ENCODE measurements at places on chromosomes 7 and 10.

DNA sequence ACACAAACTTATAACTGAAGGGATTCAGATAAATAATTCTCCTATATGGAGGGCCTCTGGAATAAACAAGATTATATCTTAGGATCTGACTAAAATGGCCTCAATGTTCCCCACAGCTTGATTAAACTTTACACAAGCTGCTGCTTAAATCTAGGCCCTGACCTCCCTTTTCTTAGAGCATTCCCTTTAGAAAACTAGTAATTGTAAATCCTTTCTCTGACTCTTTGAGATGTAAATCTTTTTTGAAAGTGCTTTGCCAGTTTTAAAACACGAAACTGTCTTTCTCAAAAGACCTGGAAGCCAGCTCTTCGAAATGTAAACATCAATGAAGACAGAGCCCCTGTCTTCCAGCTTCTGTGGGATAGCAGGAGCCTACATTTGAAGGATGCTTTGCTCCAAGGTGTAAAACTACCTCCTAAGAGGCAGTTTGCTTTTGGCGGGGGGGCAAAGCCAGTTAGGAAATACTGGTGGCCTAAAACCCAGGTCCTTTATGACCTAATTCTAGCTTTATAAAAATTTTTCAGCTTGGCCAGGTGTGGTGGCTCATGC lies 758.7 kb downstream of the CNTNAP2 start:
- no peak for DNase-seq

DNA sequence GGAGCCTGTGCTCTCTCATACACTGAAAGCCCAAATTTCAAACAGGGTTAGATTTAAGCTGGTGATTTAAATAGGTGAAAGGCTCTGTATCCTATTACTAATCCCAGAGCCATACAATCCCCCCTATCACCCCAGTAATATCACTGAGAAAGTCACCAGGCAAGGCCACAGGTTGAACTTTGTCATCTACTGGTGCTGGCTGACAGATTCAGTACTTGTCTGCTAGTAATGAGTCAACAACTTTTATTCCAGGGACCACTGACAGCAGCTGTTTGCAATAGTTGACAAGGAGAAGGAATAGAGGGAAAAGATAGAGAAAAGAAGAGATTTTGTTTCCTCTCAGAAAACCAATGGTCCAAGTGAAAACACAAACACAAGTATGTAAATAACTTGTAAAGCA lies 10.4 kb downstream of the ASB15 start:
- DNase-seq: no peak

GRCh38 chr7:3300221-3300650 lies 816 bp upstream of the SDK1 start:
- no peak for DNase-seq

DNA sequence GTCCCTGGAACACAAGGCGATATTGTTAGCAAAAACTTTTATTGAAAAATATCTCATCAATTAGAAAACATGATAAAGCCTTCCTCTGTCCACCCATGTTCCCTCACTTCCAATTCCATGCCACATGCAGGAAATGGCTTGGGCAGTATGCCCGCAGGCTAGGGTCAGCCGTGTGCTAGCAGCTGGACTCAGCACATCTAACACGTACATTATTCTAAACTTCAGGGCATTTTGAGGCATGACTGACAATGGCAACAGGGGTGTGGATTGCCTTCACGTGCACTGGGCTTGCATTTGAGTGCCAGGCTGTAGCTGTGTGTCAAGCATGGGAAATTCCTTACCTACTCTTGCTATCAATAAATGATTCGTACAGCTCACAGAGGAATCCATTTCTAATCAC lies 642.1 kb downstream of the INHBA start:
- DNase-seq: no peak

- DNase-seq: no peak
Measured at GRCh38 chr10:111072232-111072631, 4.6 kb upstream of the ADRA2A start.

GRCh38 chr7:44634187-44634838 lies 27.9 kb downstream of the OGDH start:
- DNase-seq: no peak

- DNase-seq: no peak
Measured at GRCh38 chr10:133162910-133163856, 3.2 kb downstream of the KNDC1 start.

DNA sequence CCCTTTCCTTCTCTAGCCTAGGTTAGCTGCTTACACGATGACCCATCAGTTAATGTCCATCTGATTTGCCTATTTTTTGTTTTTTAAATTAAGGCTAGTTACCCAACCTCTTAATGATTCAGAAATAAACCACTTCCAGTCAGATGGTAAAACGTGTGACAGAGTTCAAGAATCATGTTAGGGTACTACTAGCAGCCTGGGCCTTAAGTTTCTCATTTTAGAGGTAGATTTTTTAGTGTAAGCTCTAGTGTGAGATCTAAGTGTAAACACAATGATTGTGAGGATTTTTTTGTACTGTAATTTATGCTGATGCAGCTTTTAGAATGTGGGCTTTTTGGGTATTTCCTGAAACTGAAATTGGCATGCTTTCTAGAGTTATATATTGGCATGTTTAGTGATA lies 130.0 kb downstream of the CDK14 start:
- no peak for DNase-seq

DNA sequence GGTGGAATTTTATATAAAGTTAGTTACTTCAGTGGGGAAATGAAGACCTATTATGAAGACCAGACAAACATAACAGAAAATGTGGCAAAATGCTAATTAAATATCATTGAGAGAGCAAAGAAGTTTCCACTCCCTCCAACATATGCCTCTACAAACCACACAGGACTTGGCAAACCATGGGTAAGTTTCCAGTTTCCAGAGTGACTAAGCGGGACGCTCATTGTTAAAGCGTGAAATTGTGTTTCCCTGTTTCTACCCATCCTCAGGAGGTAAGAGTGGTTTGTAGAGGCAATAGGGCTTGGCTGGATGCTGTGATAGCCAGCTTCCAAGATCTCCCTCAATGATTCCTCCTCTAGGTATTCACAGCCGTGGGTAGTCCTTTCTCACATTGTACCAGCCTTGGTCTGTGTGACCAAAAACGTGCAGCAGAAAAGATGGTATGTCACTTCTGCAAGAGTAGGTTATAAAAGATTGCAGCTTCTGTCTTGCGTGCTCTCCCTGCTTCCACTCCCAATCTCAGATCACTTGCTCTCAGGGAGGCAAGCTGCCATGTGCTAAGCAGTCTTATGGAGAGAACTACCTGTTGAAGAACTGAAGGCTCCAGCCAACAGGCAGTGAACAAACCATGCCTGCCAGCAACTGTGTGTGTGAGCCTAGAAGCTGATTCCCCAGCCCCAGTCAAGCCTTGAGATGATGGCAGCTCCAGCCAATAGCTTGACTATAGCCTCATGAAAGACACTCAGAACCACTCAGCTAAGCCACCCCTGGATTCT lies 35.7 kb downstream of the CBX3 start:
- no peak for DNase-seq

DNA sequence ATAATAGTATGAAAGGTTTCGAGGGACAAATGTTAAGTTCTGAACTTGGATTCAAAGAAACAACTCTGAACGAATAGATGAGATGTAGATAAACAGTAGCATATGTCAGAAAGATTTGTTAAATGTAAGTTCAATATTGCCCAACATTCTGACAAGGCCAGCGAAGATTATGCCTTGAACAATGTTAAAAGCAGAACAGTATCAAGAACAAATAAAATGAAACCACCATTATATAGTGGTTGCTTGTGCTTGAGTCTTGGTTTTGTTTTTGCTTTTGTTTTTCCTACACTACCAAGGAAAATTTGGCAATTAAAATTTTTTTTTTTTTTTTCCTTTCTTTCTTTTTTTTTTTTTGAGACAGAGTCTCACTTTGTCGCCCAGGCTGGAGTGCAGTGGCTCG lies 66.4 kb downstream of the PLXDC2 start:
- no peak for DNase-seq

- DNase-seq: no peak
Measured at GRCh38 chr10:28505359-28505959, 27.5 kb upstream of the WAC start.

- no peak for DNase-seq
Measured at GRCh38 chr7:30831936-30832335, 60.7 kb downstream of the MINDY4 start.

- DNase-seq: no peak
Measured at GRCh38 chr7:101896316-101896715, 78.9 kb downstream of the CUX1 start.

GRCh38 chr10:88347022-88347421 lies 236.1 kb downstream of the RNLS start:
- DNase-seq: no peak

- no peak for DNase-seq
Measured at GRCh38 chr10:8254350-8254749, 199.9 kb downstream of the GATA3 start.

- no peak for DNase-seq
Measured at GRCh38 chr7:17183630-17184328, 114.7 kb upstream of the AHR start.

DNA sequence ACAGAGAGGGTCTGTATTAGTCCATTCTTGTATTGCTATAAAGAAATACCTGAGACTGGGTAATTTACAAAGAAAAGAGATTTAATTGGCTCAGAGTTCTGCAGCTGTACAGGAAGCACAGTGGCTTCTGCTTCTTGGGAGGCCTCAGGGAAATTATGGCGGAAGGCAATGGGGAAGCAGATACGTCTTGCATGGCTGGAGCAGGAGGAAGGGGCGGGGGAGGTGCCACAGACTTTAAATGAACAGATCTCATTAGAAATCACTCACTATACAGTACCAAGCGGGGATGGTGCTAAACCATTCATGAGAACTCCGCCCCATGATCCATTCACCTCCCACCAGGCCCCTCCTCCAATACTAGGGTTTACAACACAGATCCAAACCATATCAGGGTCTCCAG lies 3.7 kb upstream of the CALU start:
- DNase-seq: no peak

DNA sequence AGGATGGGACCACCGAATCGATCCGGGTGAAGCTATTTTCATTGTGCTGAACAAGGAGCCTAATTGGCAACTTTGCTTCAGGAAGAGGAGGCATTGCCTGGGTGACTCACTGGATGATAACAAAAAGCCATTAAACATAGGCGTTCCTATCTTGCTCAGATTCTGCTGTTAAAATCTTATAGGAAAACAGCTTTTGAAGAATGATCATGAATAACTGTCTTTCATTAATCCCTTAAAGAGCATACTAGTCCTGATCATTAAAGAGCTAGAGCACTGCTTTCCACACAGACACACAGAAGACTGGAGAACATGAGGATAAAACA lies 174.2 kb upstream of the IMMP2L start:
- DNase-seq: no peak

- no peak for DNase-seq
Measured at GRCh38 chr7:137120690-137121089, 222.8 kb downstream of the PTN start.

GRCh38 chr10:122454071-122454470 lies 382 bp upstream of the ARMS2 start:
- DNase-seq: no peak

DNA sequence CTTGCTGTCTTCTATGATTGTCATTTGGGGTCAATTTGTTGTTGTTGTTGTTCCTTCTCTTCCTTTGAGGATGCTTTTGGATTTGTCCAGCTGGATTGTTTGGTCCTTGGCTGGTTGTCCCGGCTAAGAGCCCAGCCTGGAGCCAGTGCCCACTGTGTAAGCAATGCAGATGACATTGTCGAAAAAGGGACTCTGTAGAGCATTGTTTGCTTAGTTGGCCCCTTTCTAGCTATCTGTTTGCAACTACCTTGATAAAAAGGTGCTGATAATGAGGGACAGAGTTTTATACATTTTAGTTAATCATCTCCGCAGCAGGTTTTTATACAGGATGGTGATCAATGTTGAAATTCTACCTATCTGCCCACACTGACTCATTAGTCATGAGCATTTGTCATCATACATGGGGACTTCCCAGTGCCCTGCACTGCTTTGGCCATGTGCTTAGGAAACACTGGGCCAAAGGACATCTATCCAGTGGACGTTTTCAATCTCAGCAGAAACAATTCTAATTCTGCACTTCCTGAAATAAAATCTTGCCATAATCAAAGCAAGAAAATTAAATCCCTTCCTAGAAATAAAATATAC lies 311.9 kb downstream of the GRM8 start:
- no peak for DNase-seq

- no peak for DNase-seq
Measured at GRCh38 chr7:36186359-36187121, 33.5 kb downstream of the EEPD1 start.

DNA sequence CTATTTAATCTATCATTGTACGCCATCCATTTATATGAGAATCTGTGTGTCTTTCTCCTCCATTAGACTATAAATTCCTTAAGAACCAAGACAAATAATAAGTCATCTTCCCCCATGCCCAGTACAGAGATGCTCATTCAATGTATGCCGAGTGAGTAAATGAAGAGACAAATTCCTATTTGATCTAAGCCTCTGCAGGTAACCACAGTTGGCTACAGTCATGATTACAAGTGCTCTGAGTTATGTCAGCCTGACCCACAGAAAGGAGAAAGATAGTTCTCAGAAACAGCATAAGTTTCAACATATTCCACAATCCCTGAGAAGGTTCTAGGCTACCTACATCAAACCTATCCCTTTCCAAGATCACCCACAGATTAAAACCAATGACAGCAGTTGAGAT lies 46.1 kb downstream of the MPP7 start:
- DNase-seq: no peak

Data from stimulated activated CD4-positive, alpha-beta T cell treated with anti-CD3 and anti-CD28 coated beads, Interleukin-1b, Interleukin-23, amount 100 ng/mL, for 4 hours (primary cell).